ENCODE measurements at places on chromosomes 2 and 18.

GRCh38 chr2:72755647-72756423 lies 70.0 kb downstream of the EXOC6B start:
- peaks cover 9% of the 10 kb centered on the region for H3K36me3 ChIP-seq
- no peak for DNase-seq
- H3K27ac ChIP-seq = no peak overlapping the region
- no peaks in the 10 kb centered on the region for H3K27me3 ChIP-seq
- H3K4me3 ChIP-seq = no peak overlapping the region
- H3K4me1 ChIP-seq = no peaks in the 10 kb centered on the region

- no peak overlapping the region for H3K4me3 ChIP-seq
- no peaks in the 10 kb centered on the region for H3K36me3 ChIP-seq
- no peak for DNase-seq
- H3K27me3 ChIP-seq = no peaks in the 10 kb centered on the region
- H3K4me1 ChIP-seq = no peaks in the 10 kb centered on the region
Observed at GRCh38 chr2:137706786-137707613, 257.3 kb upstream of the HNMT start.

- H3K36me3 ChIP-seq = no peaks in the 10 kb centered on the region
- H3K4me1 ChIP-seq = no peaks in the 10 kb centered on the region
Observed at GRCh38 chr2:149617476-149617875, 29.9 kb upstream of the MMADHC start.

GRCh38 chr18:12960853-12961397 lies 13.1 kb downstream of the SEH1L start:
- peaks cover 48% of the 10 kb centered on the region for H3K36me3 ChIP-seq
- no peaks in the 10 kb centered on the region for H3K27me3 ChIP-seq
- DNase-seq = no peak
- H3K4me1 ChIP-seq = peaks cover 14% of the 10 kb centered on the region
- H3K4me3 ChIP-seq = no peak overlapping the region
- H3K27ac ChIP-seq = no peak overlapping the region

- no peak for DNase-seq
- H3K27ac ChIP-seq = no peak overlapping the region
- H3K4me3 ChIP-seq = no peak overlapping the region
- H3K27me3 ChIP-seq = peaks cover 5% of the 10 kb centered on the region
Observed at GRCh38 chr2:85719609-85720240, 25.6 kb downstream of the GNLY start.

GRCh38 chr2:150097901-150098531 lies 389.5 kb downstream of the RND3 start:
- no peak for DNase-seq
- no peaks in the 10 kb centered on the region for H3K27me3 ChIP-seq
- no peaks in the 10 kb centered on the region for H3K36me3 ChIP-seq
- H3K27ac ChIP-seq = no peak overlapping the region

GRCh38 chr18:46485675-46486194 lies 171.3 kb downstream of the LOXHD1 start:
- H3K4me1 ChIP-seq = no peaks in the 10 kb centered on the region
- no peaks in the 10 kb centered on the region for H3K36me3 ChIP-seq
- H3K27me3 ChIP-seq = no peaks in the 10 kb centered on the region
- no peak overlapping the region for H3K27ac ChIP-seq
- DNase-seq = no peak
- H3K4me3 ChIP-seq = no peak overlapping the region

GRCh38 chr2:174503161-174503809 lies 16.5 kb upstream of the GPR155 start:
- no peak overlapping the region for H3K4me3 ChIP-seq
- no peaks in the 10 kb centered on the region for H3K27me3 ChIP-seq
- H3K27ac ChIP-seq = no peak overlapping the region
- H3K36me3 ChIP-seq = no peaks in the 10 kb centered on the region
- H3K4me1 ChIP-seq = peaks cover 16% of the 10 kb centered on the region

GRCh38 chr18:45841060-45841764 lies 15.7 kb downstream of the SIGLEC15 start:
- peaks cover 33% of the 10 kb centered on the region for H3K27me3 ChIP-seq
- H3K36me3 ChIP-seq = no peaks in the 10 kb centered on the region
- no peak for DNase-seq

DNA sequence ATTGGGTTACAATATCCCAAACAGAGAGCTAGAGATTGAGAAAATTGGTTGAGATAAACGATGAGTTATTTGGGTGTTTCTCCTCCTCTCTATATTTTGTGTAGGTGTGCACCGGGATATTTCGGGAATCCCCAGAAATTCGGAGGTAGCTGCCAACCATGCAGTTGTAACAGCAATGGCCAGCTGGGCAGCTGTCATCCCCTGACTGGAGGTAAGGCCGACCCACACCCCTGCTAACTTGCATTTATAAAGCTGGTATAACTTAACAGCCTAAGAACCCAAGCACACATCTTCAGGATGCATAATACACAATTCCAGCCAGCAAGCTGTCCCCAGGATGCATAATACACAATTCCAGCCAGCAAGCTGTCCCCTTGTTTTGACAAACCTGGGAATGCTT lies 124.6 kb upstream of the TTC39C start:
- H3K27me3 ChIP-seq = no peaks in the 10 kb centered on the region
- no peak overlapping the region for H3K4me3 ChIP-seq
- no peak overlapping the region for H3K27ac ChIP-seq
- peaks cover 12% of the 10 kb centered on the region for H3K4me1 ChIP-seq
- no peak for DNase-seq

- H3K36me3 ChIP-seq = no peaks in the 10 kb centered on the region
- peaks cover 13% of the 10 kb centered on the region for H3K27me3 ChIP-seq
- no peak overlapping the region for H3K4me3 ChIP-seq
- no peak for DNase-seq
Observed at GRCh38 chr18:50610349-50610748, 50.5 kb downstream of the MAPK4 start.

DNA sequence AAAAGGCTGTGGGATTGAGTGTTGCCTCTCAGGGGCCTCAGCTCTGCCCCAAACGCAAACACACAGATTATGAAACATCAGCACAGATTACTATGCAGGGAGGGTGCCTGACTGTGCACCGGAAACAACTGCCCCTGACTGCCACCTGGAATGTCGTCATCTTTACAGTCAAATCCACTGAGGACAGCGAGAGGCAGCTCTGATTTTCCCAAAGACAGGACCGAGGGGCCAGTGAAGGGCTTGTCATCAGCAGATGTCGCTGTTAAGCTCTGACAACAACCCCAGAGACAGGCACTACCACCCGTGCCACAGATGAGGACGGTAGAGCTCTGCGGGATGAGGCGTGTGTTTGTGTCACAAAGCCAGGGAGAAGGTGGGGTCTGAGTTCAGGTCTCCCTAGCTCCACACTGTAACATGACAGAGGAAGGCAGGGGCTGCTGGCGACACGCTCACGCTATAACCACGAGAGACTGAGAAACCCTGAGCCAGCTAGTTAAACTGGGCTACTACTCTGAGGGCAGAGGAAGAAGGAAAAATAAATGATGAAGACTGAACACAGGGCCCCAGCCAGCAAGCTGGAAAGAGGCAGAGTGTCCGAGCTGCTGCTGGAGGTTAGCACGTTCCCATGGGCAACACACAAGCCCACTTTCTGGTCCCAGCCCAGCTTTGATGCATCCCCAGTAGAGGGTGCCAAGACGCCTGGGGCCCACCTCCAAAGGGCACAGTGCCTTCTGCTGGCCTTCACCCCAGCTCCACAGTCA lies 47.0 kb downstream of the PARD6G start:
- H3K27me3 ChIP-seq = peaks cover 41% of the 10 kb centered on the region
- no peaks in the 10 kb centered on the region for H3K36me3 ChIP-seq

DNA sequence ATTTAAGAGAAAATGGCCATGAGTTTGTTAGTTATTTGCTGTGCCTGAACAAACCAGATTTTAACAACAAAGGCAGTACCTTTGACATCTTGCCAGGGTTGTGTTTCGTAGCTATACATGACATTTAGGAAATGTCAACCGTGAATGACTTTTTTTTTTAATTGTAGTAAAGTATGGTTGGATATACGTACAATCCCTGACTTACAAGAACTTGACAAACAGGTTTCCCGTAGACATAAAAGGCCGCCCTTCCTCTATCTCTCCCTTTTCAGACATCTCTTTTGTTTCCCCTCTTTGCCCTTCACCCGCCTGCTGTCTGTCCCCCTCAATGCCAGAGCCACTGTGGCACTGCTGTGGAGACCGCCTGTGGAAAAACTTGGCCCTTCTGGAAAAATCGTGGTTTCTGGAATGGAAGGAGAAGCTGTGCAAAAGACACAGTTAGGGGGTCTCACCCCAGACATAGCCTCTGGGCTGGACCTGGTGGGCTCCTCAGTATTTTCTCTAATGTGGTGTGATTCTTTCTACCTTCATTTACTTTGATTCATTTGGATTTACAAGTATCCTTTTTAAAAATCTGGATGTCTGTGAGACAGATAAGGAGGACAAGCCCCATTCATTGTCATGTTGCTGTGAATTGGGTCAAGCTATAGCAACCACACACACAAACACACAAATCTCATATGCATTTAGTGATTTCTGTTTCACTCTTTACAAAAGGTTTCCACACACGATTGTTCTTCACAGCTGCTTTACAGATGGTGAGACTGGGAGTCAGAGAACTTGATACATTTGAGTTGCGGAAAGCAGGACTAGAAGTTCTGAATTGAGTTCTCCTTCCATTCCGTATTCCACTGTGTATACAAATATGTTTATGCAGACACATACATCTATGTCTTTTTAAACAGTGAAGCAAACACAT lies 48.6 kb downstream of the SPATS2L start:
- no peaks in the 10 kb centered on the region for H3K36me3 ChIP-seq
- H3K27me3 ChIP-seq = peaks cover 4% of the 10 kb centered on the region
- no peaks in the 10 kb centered on the region for H3K4me1 ChIP-seq
- DNase-seq = no peak

- H3K27ac ChIP-seq = no peak overlapping the region
- H3K4me3 ChIP-seq = no peak overlapping the region
- no peaks in the 10 kb centered on the region for H3K4me1 ChIP-seq
- no peaks in the 10 kb centered on the region for H3K36me3 ChIP-seq
Observed at GRCh38 chr2:20080839-20081415, 29.5 kb upstream of the LAPTM4A start.

DNA sequence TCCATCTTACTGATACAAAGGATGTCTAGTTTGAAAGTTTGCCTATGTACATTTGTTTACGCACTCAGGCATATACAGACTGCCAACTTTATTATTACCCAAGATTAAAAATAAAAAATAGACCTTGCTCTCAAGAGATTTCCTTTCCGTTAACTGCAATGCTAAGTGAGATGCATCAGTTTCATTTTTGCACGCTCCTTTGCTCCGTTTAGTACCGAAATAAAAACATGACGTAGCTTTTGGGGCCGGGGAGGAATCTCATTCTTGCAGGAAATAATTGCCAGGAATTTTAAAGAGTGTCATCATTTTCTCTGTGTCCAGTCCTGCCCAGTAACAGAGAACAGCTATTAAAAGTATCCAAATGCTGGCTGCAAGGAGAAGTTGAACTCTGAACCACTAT lies 169.5 kb downstream of the SLC8A1 start:
- no peak overlapping the region for H3K4me3 ChIP-seq
- H3K27ac ChIP-seq = no peak overlapping the region
- H3K36me3 ChIP-seq = no peaks in the 10 kb centered on the region
- no peak for DNase-seq
- H3K27me3 ChIP-seq = peaks cover 3% of the 10 kb centered on the region

- H3K36me3 ChIP-seq = no peaks in the 10 kb centered on the region
- no peaks in the 10 kb centered on the region for H3K4me1 ChIP-seq
- no peak overlapping the region for H3K4me3 ChIP-seq
- no peak overlapping the region for H3K27ac ChIP-seq
- peaks cover 12% of the 10 kb centered on the region for H3K27me3 ChIP-seq
- DNase-seq = no peak
Observed at GRCh38 chr2:219951099-219951498, 323.7 kb downstream of the SLC4A3 start.

GRCh38 chr2:226970362-226970761 lies 134.5 kb downstream of the RHBDD1 start:
- DNase-seq = no peak
- H3K36me3 ChIP-seq = peaks cover 27% of the 10 kb centered on the region
- H3K27me3 ChIP-seq = no peaks in the 10 kb centered on the region

- peaks cover 4% of the 10 kb centered on the region for H3K27me3 ChIP-seq
- DNase-seq = no peak
- peaks cover 52% of the 10 kb centered on the region for H3K36me3 ChIP-seq
- no peak overlapping the region for H3K4me3 ChIP-seq
Observed at GRCh38 chr18:79469309-79469708, 73.6 kb downstream of the NFATC1 start.

DNA sequence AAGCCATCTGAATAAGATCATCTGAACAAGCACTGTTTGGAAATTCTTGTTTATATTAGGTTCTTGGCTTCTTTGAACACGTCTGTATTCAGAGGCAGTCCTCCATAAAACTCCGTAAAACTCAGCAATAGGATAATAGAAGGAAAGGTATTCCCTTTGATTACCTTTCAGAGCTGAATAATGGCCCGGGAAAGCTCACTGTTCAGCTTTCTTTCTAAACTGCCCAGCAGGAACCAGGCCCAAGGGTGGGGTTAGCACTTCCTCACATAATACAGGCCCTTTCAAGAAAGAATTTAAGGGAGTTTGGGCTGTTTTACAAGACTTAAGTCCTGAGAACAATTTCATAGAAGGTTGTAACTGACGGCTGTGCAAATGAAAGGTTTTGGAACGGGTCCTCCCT lies 72.2 kb upstream of the PHLPP1 start:
- H3K4me1 ChIP-seq = no peaks in the 10 kb centered on the region
- DNase-seq = no peak
- peaks cover 13% of the 10 kb centered on the region for H3K27me3 ChIP-seq
- H3K4me3 ChIP-seq = no peak overlapping the region

- no peaks in the 10 kb centered on the region for H3K4me1 ChIP-seq
- no peak for DNase-seq
- H3K27ac ChIP-seq = no peak overlapping the region
- no peaks in the 10 kb centered on the region for H3K36me3 ChIP-seq
- peaks cover 12% of the 10 kb centered on the region for H3K27me3 ChIP-seq
Observed at GRCh38 chr2:151119374-151119773, 142.3 kb downstream of the RBM43 start.

DNA sequence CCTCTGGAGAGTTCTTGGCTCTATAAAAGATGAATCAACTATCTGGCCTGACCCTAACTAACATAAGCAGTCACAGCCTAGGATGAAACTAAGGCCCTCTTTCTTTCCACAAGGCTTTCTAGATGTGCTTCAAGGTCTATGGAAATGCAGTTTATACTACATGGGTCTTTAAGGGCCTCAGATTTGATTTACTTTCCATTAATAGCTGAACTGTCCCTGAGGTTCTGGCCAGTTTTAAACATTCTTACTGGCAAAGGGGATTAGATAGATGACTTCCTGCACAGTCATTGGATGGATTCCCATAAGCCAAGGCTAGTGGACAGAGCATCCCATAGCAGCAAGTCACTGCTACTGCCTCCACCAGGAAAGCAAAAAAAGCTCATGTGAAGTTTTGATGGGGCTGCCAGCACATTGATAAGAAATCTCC lies 38.1 kb upstream of the LCLAT1 start:
- no peak overlapping the region for H3K27ac ChIP-seq
- no peak overlapping the region for H3K4me3 ChIP-seq
- DNase-seq = no peak

- H3K27ac ChIP-seq = no peak overlapping the region
- no peaks in the 10 kb centered on the region for H3K27me3 ChIP-seq
- peaks cover 6% of the 10 kb centered on the region for H3K36me3 ChIP-seq
- peaks cover 64% of the 10 kb centered on the region for H3K4me1 ChIP-seq
- no peak overlapping the region for H3K4me3 ChIP-seq
- DNase-seq = no peak
Observed at GRCh38 chr2:239292531-239292930, 108.3 kb downstream of the HDAC4 start.

- H3K36me3 ChIP-seq = no peaks in the 10 kb centered on the region
- no peak for DNase-seq
- H3K4me3 ChIP-seq = no peak overlapping the region
- no peak overlapping the region for H3K27ac ChIP-seq
- H3K4me1 ChIP-seq = no peaks in the 10 kb centered on the region
Observed at GRCh38 chr2:222332116-222332515, 33.3 kb upstream of the PAX3 start.
